ENCODE measurements at places on chromosomes 7 and 10.

DNA sequence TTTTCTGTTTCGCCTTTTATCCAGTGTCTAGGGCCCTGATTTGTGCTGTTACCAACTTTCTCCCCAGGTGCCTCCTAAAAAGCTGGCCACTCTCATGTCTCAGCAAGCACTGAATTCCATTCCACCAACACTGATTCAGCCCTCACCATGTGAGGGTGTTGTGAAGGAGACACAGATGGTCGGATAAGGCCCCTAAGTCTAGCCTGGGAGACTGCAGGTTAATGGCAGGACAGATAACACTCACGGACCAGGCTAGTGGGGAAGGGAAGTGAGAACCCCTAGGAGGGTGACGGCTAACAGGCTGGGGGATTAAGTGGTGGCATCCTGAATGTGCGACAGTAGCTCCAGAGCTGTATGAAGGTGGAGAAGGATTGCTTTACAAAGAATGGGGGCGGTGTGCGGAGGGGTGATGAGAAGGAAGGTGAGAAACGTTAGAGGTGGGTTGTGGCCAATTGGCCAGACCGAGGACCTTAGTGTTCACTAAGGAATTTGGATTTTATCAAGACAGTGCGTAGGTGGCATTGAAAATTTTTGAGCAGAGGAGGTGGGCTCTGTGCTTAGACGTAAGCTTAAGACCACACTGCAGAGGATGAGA is 3.8 kb upstream of the DUSP5 start:
- DNase-seq = no peak

- no peak for DNase-seq
These were observed 23.7 kb upstream of the IGF2BP3 start for GRCh38 chr7:23494009-23494408.

DNA sequence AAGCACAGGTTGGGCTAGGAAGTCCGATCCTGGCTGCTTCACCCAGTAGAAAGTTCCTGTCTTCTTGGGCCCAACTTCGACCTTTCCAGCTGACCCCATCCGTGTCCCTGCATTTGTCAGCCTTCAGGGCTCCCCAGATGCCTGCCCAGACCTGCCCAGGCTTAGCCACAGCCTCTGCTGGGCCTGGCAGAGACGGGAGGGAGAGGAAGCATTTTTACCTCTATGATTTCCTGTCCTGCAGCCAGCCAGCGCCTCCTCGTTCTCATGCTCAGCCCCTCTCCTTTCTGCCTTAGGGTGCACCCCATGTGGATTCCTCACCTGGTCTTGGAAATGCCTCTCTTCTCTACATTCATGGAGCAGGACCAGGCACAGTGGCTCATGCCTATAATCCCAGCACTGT is 3.7 kb downstream of the METTL27 start:
- DNase-seq = no peak

DNA sequence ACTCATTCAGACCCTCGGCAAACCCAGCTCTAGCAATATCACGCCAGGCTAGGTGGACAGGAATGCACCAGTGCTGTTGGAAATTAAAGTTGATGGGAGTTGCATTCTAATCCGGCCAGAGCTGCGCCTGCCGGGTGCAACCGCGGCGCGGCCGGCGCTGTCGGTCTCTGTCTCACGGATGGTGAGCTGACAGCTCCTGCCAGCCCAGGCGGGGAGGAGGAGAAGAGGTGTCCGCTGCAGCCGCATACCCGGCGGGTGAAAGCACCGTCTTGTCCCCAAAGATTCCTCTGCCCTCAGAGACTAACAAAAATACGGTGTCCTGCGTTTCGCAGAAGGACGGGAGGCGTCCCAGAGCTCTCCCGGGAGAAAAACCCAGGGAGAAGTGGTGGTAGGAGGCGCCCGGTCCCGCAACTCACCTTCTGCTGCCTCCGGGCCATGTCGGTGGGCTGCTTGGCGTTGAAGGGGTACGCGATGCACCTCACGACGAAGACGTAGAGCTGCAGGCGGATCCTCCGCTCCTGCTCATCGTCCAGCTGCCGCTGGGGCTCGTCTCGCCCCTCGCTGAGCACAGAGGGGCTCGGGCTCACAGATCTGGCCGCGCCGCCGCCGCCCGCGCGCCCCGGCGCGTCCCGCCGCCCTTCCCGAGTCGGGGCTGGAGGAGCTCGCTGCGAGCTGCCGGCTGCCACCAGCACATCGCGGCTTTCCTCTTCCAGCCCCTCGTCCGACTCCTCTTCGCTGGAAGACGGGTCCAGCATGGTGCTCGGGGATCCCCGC is 490 bp downstream of the CADPS2 start:
- DNase-seq = no peak

DNA sequence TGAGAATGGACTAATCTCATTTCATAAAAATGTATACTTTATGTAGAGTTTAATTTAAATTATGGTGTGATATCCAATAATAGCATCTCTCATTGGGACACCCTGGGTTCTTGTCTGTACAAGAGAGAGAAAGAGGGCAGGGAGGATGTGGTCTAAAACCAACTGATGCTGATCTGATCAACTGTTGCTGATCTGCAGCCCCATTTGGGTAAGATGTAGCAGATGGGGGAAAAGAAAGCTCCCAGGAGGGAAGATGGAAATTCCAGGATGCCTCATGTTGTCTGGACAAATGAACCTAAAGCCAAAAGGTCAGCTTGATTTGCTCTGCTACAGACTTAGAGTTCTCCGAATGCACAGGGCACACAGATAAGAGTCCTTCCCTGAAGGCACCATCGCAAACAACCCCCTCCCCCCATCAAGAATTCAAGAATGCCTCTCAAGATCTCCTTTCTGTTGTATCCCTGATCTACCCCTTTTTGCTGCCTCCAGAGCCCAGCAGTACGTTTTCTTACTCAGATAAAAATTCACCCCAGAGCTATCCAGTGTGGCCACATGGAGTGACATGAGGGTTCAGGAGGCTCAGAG is 171.4 kb upstream of the INHBA start:
- no peak for DNase-seq

DNA sequence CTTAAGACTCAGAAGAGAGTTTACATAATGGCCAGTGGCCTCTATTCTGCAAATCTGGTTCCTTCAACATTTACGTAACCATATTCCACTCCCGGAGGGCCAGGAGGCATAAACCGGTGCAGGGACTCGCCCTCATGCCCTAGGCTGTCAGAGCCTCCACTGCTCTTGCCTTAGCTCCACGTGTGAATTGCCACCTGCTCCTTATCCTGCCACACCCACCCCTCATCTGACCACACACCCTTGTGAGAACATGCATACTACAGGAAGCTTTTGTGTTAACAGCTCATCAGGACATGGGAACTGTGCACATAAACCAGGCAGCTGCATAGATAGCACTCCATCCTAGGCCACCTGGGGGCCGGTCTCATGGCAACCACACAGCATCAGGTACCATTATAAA is 146.7 kb upstream of the PFKP start:
- no peak for DNase-seq

DNA sequence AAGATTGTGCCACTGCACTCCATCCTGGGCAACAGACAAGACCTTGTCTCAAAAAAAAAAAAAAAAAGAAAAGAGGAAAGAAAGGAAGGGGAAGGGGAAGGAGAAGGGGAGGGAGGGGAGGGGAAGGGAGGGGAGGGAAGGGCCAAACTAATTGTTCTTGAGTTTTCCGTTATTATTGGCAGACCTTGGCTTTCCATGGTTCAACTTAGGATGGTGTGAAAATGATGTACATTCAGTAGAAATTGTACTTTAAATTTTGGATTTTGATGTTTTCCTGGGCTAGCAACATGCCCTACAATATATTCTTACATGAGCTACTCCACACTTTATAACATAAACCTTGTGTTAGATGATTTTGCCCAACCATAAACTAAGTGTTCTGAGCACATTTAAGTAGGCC is 1.2 kb upstream of the TMEM72 start:
- DNase-seq = no peak

DNA sequence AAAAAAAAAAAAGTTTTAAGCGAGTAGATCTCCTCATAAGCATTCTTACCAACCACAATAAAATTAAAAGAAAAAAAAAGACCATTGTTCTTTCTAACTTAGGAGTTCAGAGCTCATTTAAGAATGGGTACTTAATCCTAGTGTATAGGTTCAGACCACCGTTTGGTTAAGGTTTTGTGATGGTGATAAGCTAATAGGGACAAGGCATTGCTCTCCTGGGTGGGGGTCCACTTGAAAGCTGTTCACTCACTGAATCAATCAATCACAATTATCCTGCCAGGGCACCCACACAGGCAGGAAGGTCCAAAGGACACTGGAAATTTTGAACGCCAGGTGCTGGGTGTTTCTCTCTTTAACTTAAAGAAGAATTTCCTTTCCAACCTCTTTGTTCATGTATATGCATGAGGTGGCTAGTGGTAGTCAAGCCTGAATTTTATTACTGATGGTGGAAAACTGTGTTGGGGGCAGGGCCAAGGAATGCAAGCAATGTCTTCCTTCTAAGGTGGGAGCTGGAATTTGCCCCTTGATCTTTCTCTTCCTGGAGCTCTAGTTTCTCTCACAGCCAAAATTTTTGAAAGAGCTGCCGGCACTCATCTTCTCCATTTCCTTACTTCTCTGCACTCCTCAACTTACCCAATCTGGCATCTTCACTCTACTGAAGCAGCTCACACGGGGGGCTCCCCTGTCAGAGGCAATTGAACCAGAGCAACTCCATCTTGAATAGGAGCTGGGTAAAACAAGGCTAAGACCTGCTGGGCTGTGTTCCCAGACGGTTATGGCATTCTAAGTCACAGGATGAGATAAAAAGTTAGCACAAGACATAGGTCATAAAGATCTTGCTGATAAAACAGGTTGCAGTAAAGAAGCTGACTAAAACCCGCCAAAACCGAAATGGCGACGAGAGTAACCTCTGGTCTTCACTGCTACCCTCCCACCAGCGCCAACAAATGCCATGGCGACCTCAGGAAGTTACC is 7.5 kb upstream of the FAM131B start:
- no peak for DNase-seq

DNA sequence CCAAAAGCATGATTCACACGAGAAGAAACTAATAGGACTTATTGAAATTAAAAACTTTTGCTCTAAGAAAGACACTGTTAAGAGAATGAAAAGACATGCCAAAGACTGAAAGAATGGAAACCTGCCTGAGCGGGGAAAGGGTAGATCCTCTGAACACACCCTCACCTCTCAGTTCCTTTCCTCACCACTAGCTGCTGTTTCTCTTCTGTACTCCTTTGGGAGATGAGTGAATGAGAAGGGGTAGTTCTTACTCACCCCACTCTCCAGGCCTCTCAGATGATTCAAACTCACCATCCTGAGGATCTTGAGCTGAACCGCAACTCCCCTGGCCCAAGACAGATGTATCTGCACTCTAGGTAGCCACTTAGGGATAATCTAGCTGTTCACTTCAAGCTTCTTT is 41.9 kb downstream of the IQUB start:
- no peak for DNase-seq

GRCh38 chr7:64839910-64840309 is 45.7 kb downstream of the ZNF138 start:
- DNase-seq = no peak

DNA sequence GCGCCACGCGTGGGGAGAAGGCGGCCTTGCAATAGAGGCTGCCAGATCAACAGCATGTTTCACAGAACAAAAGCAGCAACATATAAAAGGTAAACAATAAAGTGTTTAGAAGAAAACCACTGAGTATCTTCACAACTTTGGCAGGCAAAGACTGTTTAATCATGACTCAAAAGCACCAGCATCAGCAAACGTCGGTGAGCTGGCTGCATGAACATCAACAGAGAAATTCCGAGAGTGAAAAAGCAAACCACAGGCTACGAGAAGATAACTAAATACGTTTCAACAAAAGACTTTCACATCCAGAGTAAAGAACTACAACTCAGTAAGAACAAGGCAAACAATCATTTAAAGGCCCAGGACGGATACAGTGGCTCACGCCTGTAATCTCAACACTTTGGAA is 172.0 kb downstream of the MAD1L1 start:
- DNase-seq = no peak

DNA sequence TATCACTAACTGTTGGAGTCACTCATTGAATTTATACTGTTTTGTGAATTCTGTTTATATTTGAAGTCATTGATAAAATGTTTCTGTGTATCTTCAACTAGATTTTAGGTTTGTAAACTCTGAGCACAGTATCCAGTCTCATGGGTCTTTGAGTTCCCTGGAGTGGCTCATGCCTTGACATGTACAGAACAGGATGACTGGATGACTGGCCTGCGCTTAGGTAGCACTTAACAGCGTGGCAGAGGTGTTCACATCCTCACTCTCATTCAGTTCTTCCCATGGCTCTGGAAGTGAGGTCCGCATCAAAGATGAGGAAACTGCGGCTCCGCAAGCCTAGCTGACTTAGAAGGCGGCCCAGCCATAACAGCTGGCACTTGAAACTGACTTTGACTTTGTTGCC is 576.9 kb downstream of the SUGCT start:
- DNase-seq = no peak

GRCh38 chr10:102633848-102634247 is 10.4 kb upstream of the TRIM8 start:
- no peak for DNase-seq

DNA sequence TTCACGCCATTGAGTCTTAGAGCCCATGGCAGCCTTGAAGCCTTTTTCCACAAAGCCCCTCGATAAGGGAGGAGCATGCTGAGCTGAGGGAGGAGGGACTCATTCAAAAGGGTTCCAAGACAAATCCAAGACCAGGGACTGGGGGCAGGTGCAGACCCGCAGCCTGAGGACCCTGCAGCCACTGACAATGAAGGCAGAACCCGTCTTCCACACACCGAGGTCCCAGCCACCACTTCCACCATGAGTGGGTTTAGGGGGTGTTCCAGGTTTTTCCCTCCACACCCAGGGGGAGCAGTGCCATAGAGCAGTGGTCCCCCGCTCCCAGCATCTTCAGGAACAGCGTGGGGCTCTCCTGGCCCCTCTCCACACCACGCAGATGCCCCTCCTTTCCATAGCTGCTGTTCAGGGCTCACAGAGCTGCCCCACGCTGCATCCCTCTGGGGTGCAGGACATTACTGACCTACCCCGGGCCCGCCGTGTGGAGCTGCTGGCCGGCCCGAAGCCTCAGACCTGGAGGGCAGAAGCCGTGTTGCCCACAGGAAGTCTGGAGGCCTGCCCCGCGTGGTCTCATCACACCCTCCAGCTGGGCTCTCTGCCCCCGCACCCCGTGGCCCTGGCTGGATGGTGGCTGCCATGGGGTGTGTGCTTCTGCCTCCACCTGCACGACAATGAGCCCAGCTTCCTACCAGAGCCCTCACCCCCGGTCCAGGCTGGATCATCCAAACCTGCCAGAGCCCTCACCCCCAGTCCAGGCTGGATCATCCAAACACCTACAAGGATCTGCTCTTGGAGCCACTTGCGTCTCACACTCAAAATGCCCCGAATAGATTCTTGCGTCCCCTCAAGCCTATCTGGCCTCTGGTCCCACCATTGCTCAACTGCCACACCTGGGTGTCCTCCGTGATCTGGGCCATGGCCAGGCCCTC is 220.0 kb upstream of the TCERG1L start:
- no peak for DNase-seq

DNA sequence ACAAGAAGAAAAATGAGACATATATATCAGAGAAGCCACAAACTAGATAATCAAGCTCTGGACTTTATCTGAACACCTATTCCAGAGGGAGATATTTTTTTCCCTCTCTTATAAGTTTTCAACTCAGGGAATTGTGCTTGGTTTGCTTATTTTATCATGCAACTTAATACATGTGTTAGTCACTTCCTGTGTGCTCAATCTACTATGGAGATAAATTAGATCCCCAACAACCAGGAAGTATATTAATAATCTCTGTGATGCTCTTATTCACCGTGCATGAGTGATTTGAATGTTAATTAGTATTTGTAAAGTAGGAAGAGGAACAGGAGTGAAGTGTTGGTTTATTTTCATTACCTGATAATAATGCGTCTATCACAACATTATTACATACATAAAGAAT is 38.8 kb upstream of the ZNF365 start:
- no peak for DNase-seq

Measured in hematopoietic multipotent progenitor cell treated with erythropoietin and hydrocortisone succinate and interleukin-3 and kit ligand, for 15 days (in vitro differentiated cells).